Lower lobe of right lung (tissue), 2 donors: ENCODE measurements at places on chromosomes 2 and 18. TPM values are rescaled to one million over a fixed set of nuclear protein-coding genes. Genes with fewer than 3 reads are reported as not detected.

DNA sequence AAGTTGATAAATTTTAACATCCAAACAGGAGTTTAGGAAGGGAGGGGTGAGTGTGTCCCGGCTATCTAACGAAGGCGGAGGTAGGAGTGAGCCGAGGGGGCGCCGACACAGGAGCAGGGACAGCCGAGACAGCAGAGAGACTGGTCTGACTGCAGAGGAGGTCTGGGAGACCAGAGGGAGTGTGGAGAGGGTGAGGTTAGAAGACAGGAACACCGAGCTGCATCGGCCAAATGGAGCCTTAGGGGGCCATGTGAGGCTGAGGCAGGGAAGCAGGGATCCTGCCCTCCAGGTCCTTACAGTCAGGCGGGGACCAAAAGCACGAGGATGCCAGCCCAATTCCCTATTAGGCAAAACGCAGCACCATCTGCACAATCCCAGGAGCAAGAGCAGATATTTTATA is 67.0 kb downstream of the SFXN5 start:
- no peak for DNase-seq

- DNase-seq: no peak
Measured at GRCh38 chr2:177675350-177675821, 282.8 kb downstream of the AGPS start.

- DNase-seq: no peak
Measured at GRCh38 chr18:67511840-67512239, 4.7 kb downstream of the DSEL start.

GRCh38 chr18:79681484-79682387 is 2.1 kb downstream of the CTDP1 start:
- DNase-seq: no peak

GRCh38 chr2:178415979-178416378 is 35.0 kb downstream of the PRKRA start:
- DNase-seq: no peak

- peak; percentile 84 for DNase-seq
Measured at GRCh38 chr2:174778085-174778981, 14.1 kb upstream of the CHRNA1 start.

DNA sequence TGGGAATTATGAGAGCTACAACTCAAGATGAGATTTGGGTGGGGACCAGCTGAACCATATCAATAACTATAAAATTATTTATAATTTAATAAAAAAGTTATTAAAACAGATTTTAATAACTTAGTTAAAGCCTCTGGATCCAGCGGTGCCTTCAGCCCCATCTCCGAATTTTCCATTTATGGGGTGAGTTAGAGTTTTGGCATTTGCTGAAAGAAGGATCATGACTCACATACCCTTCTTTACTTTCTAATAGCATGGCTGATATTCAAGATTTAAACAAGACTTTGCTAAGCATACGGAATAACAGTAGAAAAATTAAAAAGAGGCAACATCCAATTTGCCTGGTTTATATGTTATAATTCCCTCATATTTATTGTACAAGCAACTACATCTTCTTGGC is 94.5 kb downstream of the RDH14 start:
- DNase-seq: no peak

DNA sequence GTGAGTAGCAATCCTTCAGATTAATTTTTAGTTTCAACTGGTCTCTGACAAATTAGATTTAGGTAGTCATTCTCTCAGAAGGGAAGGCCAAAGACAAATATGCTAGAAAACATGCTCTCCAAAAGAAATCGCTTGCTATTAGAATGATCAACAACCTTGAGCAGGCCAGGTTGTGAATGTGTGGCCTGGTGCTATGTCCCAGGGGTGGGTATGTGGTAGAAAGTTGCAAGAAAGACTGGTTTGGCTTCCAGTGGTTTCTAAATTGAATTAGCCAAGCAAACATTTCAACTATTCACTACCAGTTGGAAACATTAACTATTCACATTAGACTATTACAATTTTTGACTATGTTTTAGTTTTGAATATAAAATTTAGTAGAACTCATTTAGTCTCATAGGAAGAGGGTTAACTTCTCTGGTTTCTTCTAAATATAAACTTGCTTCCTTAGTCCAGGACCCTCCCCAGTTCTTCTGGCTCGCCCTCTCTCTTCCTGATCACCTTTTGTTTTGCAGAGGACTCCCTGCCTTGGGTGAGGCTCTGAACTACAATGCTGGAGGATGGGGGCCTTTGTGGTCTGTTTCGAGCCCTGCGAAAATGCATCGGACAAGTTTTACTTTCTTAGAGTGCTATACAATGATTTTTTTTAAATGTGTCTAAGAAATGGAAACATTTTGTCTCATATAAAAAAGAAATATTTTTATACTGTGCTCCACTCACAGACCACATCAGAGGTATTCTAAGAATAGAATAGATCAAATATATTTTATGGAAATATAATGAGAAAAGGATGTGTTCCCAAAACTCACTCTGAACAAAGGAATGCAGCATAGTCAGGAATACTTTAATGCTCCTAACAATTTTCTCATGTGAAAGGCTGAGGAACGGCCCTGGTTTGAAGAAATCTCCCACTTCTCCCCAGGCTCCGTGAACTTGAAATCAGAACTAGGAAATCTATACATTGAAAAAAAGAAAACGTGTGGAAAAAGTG is 375.0 kb upstream of the ZEB2 start:
- no peak for DNase-seq

DNA sequence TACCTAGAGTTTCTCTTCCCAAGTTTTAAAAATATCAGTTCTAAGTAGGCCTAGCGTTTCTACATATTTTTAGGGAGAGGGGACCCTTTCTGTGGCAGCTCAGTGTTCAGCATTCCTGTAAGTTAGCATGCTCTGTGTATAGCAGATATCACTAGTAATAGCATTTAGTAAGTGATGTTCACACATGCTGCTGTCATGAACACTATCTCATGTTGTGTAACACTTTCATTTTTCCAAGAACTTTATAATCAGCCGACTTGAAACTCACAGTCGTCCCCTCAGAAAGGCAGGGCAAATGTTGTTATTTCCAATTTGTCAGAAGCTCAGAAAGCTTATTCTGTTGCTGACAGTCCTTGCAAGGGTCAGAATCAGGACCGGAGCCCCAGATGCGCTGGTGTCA is 267.7 kb downstream of the ALPK2 start:
- no peak for DNase-seq

DNA sequence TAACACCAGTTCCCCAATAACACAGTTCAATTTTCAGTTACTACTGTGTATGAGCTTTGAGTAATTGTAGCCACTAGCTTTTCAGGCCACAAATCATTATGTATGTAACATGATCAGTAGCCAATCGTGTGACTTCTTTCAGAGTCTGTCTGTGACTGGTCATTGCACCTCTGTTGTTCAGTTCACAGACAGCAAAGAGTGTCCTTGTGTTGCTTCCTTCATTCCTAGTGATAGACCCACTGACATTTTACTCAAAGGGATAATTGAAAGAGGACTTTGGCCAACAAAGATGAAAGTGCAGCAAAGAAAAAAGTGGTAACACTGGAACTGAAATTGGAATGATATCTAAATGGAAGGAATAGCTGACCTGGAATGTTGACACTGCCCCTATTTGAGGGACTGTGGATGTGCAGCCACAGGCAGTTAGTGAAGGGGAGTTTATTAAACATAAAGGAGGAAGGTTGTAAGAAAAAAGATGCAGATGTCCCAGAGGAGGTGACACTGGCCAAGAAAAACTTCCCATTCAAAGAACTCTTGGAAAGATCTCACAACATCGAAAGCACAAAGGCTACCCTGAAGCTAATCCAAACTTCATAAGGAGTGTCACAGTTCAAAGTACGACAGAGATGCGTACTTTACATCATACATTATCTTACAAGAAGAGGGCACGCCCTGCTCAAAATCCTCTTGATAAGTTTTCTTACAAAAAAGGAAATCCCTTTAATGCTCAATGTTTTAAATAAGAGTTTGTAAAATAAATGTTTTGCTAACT is 19.3 kb downstream of the TTC39C start:
- no peak for DNase-seq

- no peak for DNase-seq
Measured at GRCh38 chr2:132009177-132009873, 152.4 kb downstream of the ANKRD30BL start.

- no peak for DNase-seq
Measured at GRCh38 chr2:9232166-9232479, 25.5 kb downstream of the ASAP2 start.

- DNase-seq: no peak
Measured at GRCh38 chr2:16525265-16525887, 140.3 kb downstream of the CYRIA start.

DNA sequence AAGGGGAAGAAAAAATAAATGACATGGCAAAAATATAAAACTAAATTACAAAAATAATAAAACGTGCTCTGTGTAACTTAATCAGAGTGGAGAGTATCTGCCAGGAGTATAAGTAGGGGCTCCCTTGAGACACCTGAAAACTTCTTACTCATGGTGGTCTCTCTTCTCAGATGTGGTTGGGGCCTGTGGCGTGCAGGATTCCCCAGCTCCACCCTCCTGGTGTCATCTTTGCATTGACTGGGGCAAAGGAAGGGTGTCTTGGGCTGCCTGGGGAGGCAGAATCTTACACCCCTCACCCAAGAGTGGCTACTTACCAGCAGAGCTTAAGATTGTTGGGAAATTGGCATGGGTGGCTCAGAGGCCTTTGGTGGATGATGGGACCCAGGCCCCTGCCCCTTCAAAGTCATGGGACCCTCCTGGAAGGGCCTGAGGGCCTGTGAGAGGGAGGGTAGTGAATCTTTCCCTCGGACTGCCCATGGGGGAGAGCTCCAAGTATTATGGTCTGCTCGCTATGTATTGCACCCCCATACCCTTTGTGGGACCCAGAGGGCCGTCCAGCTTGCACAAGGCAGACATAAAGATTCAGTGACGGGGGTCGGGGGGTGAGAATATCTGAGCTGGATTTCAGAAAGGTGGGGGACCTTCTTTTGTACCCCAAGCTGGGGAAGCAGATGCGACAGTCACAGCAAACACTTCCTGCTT is 6.9 kb upstream of the TRAF3IP1 start:
- DNase-seq: no peak

GRCh38 chr2:85310330-85310729 is 17.5 kb downstream of the TGOLN2 start:
- no peak for DNase-seq

DNA sequence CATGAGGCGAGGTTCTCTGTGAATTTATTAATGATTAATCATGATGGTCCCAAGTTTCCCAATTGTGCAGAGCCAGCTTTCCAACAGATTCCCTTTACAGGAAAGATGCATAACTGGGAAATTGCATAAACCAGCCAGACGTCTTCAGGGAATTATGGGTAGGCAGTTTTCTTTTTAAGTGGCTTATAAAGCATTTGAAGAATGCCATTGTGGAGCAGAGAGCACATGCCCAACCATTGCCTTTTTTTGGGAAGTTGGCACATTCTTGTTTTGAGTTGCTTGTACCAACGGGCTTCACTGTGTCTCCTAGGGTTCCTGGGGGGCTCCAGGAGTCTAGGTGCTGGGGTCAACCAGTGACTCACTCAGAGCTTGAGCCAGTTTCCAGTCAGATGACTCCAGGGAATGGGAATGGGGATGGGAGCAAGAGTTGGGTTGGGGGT is 231.7 kb upstream of the FOSL2 start:
- DNase-seq: no peak

- DNase-seq: no peak
Measured at GRCh38 chr2:237389831-237390230, 24.1 kb downstream of the COL6A3 start.

- no peak for DNase-seq
Measured at GRCh38 chr2:237870126-237870525, 10.7 kb downstream of the RAMP1 start.

DNA sequence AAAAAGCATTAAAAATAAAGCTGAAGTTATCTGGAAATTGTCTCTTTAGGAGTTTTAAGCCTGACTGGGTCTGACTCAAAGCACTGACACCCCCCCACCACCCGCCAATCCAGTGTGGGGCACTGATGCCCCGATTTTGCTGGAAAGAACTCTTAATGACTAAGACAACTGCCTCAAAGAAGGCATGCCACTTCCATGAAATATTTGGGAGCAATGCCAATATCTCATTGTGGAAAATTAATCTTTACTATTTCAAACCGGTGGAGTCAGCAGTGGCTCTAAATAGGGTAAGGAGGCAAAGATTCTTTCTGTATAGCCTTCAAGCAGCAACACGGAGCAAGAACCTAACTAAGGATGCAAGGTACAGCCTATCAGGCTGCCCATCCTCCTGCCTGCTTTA is 4.5 kb downstream of the FKBP7 start:
- no peak for DNase-seq

- no peak for DNase-seq
Measured at GRCh38 chr2:23363831-23364230, 21.1 kb upstream of the KLHL29 start.

GRCh38 chr2:47254464-47254863 is 99.4 kb upstream of the STPG4 start:
- DNase-seq: no peak

- no peak for DNase-seq
Measured at GRCh38 chr2:191839918-191840804, 6.7 kb downstream of the CAVIN2 start.

GRCh38 chr18:5983488-5983887 is 88.2 kb upstream of the TMEM200C start:
- no peak for DNase-seq

GRCh38 chr2:121386707-121387106 is 101.7 kb upstream of the TFCP2L1 start:
- DNase-seq: no peak

GRCh38 chr2:191013682-191013931 is 364 bp downstream of the STAT1 start:
- DNase-seq: no peak

GRCh38 chr2:8328217-8328616 is 353.6 kb upstream of the ID2 start:
- DNase-seq: no peak

GRCh38 chr2:37349231-37349860 is 4.9 kb downstream of the QPCT start:
- DNase-seq: no peak

The TET3 gene
- total RNA-seq: 21.5 TPM

The KDM3A gene
- 55.8 TPM for total RNA-seq

The STARD6 gene
- not detected for total RNA-seq

The STK11IP gene
- 31.8 TPM for total RNA-seq

The CNGA3 gene
- total RNA-seq: 0.18 TPM

The LRRTM1 gene
- not detected for total RNA-seq

The SKA1 gene
- 1.2 TPM for total RNA-seq

The TM4SF20 gene
- not detected for total RNA-seq
